ENCODE measurements at places on chromosomes 1 and 21.
A peak's percentile ranks its signal among the peaks of the same experiment; 100 is the strongest.

GRCh38 chr1:209207701-209208286, 375.7 kb upstream of the CAMK1G start:
- peak overlapping the region; percentile 38 for H3K4me3 ChIP-seq
- H3K27me3 ChIP-seq: peaks cover 69% of the 10 kb centered on the region
- peak; percentile 31 for DNase-seq
- H3K36me3 ChIP-seq: no peaks in the 10 kb centered on the region
- no peak overlapping the region for H3K27ac ChIP-seq

DNA sequence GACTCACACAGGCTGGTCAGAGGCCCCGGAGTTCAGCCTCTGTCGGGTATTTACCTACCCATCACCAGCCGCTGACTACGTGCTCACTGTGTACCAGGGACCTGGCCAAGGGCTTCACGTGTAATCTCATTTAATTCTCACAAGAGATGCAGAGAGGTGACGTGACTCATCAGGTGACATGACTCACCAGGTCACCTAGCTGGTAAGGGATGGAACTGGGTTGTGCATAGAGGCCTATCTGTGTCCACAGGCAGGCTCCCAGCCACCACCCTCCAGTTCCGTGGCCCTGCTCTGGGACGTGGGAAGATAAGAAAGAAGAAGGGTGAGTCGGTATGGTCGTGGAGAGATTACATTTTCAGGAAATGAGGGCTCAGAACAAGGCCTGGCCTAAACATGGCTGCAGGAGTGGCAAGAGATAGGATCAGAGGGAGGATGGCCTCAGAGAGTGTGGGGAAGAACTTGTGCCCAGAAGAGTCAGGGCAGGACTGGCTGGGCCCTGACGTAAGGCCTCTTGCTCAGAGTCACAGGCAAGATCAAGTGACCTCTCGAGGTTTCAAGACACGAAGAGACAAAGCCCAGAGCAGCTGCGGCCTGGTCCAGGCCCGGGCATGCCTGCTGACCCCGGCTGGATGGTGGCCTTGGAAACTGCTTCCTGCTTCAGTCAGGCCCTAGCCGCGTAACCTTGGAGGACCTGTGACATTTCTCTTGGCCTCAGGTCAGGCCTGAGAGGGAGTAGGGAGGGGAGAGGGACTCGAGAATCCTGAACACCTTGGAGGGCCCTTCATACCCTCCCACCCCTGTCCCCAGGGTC, 52.7 kb upstream of the WASF2 start:
- DNase-seq: peak; percentile 75
- H3K4me3 ChIP-seq: peak overlapping the region; percentile 1
- H3K36me3 ChIP-seq: no peaks in the 10 kb centered on the region

- no peaks in the 10 kb centered on the region for H3K27me3 ChIP-seq
- no peak overlapping the region for H3K4me3 ChIP-seq
- H3K27ac ChIP-seq: peak overlapping the region; percentile 0
These were observed 16.4 kb upstream of the CGN start for GRCh38 chr1:151494741-151495281.

- H3K27me3 ChIP-seq: no peaks in the 10 kb centered on the region
- no peak overlapping the region for H3K27ac ChIP-seq
- no peaks in the 10 kb centered on the region for H3K36me3 ChIP-seq
These were observed 49.4 kb downstream of the HSD3B1 start for GRCh38 chr1:119556423-119556822.

- H3K27ac ChIP-seq: no peak overlapping the region
- no peaks in the 10 kb centered on the region for H3K27me3 ChIP-seq
- no peak overlapping the region for H3K4me3 ChIP-seq
These were observed 33.7 kb downstream of the FBXO42 start for GRCh38 chr1:16318555-16318954.

- no peak overlapping the region for H3K4me3 ChIP-seq
- no peaks in the 10 kb centered on the region for H3K27me3 ChIP-seq
- no peak overlapping the region for H3K27ac ChIP-seq
- no peak for DNase-seq
- no peaks in the 10 kb centered on the region for H3K36me3 ChIP-seq
- no peaks in the 10 kb centered on the region for H3K4me1 ChIP-seq
These were observed 150.0 kb downstream of the ADGRL2 start for GRCh38 chr1:81950591-81951244.

GRCh38 chr1:154174654-154175053, 17.2 kb downstream of the TPM3 start:
- no peaks in the 10 kb centered on the region for H3K27me3 ChIP-seq
- no peak overlapping the region for H3K27ac ChIP-seq
- H3K4me3 ChIP-seq: no peak overlapping the region
- no peak for DNase-seq
- H3K36me3 ChIP-seq: peaks cover 21% of the 10 kb centered on the region

- H3K27me3 ChIP-seq: no peaks in the 10 kb centered on the region
- peak overlapping the region; percentile 77 for H3K27ac ChIP-seq
- H3K36me3 ChIP-seq: peaks cover 52% of the 10 kb centered on the region
- H3K4me3 ChIP-seq: no peak overlapping the region
- no peak for DNase-seq
These were observed 29.9 kb downstream of the FUBP1 start for GRCh38 chr1:77948841-77949424.

DNA sequence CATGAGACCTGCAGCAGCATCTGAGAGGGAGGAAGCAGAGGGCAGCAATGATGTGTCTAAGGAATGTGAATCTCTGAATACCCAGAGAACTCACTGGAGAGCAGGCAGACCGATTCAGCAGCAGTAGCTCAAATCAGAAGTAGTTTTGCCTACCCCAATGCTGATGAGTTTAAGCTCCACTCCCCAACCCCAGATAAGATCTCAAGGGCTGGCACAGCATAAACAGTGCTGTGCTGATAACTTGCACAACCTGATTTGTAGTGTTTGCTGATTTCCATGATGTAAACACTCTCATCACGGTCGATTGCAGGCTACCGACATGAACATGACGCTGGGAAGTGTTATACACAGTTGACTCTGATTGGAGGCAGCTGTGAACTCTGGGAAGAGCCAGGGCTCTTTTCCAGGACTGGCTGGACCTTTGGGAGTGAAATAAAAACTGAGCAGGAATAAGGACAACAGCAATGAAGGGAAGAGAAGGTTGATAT, 11.2 kb upstream of the HMGCS2 start:
- no peak for DNase-seq
- H3K27me3 ChIP-seq: peaks cover 36% of the 10 kb centered on the region
- H3K36me3 ChIP-seq: no peaks in the 10 kb centered on the region
- H3K4me3 ChIP-seq: no peak overlapping the region
- no peak overlapping the region for H3K27ac ChIP-seq

- no peak overlapping the region for H3K4me3 ChIP-seq
- peaks cover 16% of the 10 kb centered on the region for H3K4me1 ChIP-seq
- peaks cover 12% of the 10 kb centered on the region for H3K27me3 ChIP-seq
These were observed 55.2 kb downstream of the NENF start for GRCh38 chr1:212487774-212488435.

GRCh38 chr1:154747380-154747739, 122.7 kb downstream of the KCNN3 start:
- H3K4me1 ChIP-seq: peaks cover 89% of the 10 kb centered on the region
- DNase-seq: no peak
- H3K4me3 ChIP-seq: peak overlapping the region; percentile 82
- peak overlapping the region; percentile 52 for H3K27ac ChIP-seq
- H3K36me3 ChIP-seq: peaks cover 2% of the 10 kb centered on the region
- peaks cover 9% of the 10 kb centered on the region for H3K27me3 ChIP-seq

DNA sequence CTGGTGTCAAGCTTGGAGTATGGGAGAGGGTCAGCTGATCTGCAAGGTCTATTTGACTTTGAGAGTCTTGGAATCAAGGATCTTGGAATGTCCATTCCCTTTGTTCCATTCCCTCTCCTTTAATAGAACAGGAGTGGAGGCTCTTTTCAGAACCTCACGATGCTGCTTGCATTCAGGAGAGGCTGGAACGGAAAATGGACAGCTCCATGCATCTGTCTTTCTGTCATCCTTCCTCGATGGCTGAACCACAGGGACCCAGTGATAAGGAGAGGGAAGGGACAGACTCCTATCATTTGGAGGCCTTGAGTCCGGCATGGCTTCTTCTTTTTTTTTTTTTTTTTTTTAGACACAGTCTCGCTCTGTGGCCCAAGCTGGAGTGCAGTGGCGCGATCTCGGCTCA, 14.9 kb upstream of the LIN28A start:
- H3K4me1 ChIP-seq: peaks cover 24% of the 10 kb centered on the region
- DNase-seq: no peak
- H3K4me3 ChIP-seq: no peak overlapping the region
- no peaks in the 10 kb centered on the region for H3K36me3 ChIP-seq
- H3K27ac ChIP-seq: no peak overlapping the region

DNA sequence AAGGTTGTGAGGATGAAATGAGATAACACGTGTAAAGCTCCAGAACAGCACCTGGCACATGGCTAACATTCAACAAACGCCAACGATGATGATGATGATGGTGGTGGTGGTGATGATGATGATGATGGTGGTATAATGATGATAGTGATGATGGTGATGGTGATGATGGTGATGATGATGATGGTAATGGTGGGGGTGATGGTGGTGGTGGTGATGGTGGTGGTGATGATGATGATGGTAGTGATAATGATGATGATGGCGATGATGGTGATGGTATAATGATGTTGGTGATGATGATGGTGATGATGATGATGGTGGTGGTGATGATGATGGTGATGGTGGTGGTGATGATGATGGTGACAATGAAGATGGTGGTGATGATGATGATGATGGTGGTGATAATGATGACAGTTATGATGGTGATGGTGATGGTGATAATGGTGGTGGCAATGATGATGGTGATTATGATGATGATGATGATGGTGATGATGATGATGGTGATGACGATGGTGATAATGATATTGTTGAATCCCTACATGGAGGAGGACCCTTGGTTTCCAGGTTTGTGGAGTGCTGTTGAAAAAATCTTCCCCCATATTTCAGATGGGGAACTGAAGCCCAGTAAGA, 54.1 kb downstream of the DMRTA2 start:
- H3K27me3 ChIP-seq: peaks cover 60% of the 10 kb centered on the region
- peaks cover 6% of the 10 kb centered on the region for H3K4me1 ChIP-seq
- no peak overlapping the region for H3K4me3 ChIP-seq
- no peaks in the 10 kb centered on the region for H3K36me3 ChIP-seq
- DNase-seq: no peak

- H3K27me3 ChIP-seq: no peaks in the 10 kb centered on the region
- peaks cover 13% of the 10 kb centered on the region for H3K36me3 ChIP-seq
- peak overlapping the region; percentile 54 for H3K4me3 ChIP-seq
- peaks cover 90% of the 10 kb centered on the region for H3K4me1 ChIP-seq
These were observed 11.0 kb downstream of the RAP1A start for GRCh38 chr1:111630567-111630966.

All from activated T-cell treated with anti-CD3 and anti-CD28 coated beads, Interleukin-2, amount 50 U/mL, for 72 hours (primary cell).